H9 (cell line): ENCODE measurements at places on chromosomes 3 and 15.

GRCh38 chr15:80526556-80527340 lies 122.6 kb downstream of the ARNT2 start:
- DNase-seq = no peak

- DNase-seq = no peak
These were observed 77.8 kb upstream of the WDR72 start for GRCh38 chr15:53837263-53837662.

DNA sequence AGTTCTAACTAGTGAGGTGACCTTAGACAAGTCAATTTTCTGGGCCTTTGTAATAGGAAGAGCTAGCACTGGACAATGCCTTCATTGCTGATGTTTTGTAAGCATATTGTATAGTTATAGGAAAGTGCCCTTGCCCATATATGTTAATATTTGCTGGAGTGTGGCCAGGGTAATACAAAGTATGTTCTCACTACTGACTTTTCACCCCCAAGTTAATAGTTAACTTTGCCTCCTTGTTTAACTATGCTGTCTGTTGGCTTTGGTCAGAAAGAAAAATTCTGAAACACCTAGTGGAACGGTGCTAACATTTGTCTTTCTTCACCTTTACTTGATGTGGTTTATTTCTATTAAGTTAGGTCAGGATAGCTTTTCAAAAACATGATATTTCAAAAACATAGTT lies 287.4 kb upstream of the CTNNB1 start:
- DNase-seq = no peak

- peak; percentile 93 for DNase-seq
These were observed 8.4 kb upstream of the GNAI2 start for GRCh38 chr3:50227390-50228183.

DNA sequence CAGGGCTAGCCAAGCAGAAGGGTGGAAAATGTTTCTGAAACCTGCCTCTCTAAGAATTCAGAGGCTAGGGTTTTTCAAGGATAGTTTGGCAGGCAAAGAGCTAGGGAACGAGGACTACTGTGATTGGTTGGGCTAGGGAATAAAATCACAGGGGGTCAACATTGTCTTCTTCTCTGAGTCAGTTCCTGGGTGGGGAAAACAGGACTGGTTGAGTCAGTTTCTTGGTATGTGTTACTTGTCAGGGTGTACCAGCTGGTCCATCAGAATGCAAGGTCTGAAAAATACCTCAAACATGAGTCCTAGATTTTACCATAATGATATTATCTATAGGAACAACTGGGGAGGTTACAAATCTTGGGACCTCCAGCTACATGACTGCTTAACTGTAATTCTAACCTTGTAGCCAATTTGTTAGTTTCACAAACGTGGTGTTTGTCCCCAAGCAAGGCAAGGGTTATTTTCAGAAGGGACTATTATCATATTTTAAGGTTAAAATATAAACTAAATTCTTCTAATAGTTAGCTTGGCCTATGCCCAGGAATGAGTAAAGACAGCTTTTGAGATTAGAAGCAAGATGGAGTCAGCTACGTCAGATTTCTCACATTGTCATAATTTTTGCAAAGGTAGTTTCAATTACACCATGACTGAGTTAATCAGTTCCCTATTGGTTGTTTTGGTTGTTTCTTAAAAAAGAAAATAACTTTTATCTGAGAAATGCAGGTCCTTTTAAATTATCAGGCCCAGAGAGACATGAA lies 231.5 kb downstream of the ALCAM start:
- DNase-seq = no peak

GRCh38 chr15:33154351-33155166 lies 40.0 kb downstream of the FMN1 start:
- no peak for DNase-seq

DNA sequence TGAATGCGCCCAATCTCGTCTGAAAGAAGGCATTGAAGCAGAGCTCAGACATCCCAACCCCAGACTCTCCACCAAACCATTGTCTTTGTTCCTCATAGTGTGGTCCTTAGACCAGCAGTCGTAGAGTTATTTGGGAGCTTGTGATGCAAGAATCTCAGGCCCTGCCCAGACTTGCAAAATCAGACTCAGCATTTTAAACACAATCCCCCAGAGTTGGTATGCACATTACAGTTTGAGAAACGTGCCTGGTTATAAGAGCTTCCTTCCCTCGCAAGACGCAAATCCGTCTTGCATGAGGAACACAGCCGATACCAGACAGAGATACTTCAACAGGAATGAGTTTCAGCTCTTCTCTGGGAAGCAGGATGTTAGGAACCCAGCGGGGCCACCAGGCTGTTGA lies 38.9 kb upstream of the IREB2 start:
- no peak for DNase-seq

DNA sequence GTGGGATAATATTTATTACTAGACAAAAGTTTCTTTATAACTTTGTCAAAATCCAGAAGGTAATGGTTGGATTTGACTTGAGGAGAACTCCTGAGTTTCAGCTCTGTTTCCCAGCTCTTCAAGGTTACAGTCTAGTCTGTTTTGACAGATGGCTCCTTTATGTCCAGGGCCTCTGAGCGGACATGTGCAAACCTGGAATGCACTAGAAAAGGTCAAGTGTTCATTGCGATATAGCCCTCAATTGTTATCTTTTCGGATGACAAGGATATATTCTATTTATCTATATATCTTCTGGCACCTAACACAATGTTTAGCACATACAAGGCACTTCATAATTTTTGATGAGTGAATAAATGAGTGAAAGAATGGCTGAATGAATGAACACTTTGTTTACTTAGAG lies 513.2 kb upstream of the GOLIM4 start:
- DNase-seq = no peak

DNA sequence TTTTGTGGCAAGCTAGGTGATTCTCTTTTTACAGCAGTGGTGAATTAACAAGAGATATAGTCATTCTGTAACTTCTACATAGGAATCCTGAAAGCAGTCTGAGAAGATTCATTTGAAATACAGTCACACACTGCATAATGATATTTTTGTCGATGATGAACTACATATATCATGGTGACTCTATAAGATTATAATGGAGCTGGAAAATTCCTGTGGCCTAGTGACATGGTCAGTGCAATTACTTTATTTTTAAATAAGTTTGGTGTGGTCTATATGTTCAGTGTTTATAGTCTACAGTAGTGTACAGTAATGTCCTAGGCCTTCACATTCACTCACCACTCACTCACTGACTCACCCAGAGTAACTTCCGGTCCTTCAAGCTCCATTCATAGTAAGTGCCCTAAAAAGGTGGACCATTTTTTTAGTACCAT lies 511.4 kb upstream of the MCTP2 start:
- DNase-seq = no peak
